ENCODE measurements at places on chromosomes 16 and 17.
A peak's percentile ranks its signal among the peaks of the same experiment; 100 is the strongest.

DNA sequence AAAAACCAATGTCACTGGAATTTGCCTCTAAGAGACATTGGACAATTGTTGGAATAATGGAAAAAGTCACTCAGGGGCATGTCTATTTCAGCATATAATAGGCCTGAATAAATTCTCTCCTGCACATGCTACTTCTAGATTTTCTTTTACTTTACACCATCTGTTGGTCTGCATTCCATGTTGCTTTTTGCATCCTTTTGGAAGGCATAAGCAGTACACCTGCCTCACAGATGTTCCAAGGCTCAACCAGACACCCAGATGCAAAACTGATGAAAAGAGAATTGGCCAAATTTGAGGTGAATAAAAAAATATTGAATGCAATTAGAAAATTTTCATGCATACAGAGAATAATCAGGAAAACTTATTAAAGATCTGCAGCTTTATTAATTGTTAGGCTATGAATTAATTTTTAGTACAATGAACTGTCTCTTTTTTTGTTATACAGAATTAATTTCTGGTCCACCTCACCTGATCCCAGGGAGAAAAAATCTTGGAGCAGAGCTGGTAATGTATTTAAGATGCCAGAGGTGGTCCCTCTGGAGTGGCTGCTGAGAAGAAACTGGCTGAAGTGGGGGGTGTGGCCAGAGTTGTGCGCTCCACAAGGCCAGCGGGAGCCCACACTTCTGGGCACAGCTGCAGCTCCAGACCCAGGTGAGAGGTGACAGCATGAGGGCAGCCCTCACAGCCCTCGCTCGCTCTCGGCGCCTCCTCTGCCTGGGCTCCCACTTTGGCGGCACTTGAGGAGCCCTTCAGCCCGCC, 778.6 kb downstream of the CDH11 start:
- H3K27me3 ChIP-seq: no peaks in the 10 kb centered on the region
- H3K27ac ChIP-seq: no peak overlapping the region
- no peaks in the 10 kb centered on the region for H3K36me3 ChIP-seq
- DNase-seq: no peak
- H3K4me3 ChIP-seq: no peak overlapping the region

DNA sequence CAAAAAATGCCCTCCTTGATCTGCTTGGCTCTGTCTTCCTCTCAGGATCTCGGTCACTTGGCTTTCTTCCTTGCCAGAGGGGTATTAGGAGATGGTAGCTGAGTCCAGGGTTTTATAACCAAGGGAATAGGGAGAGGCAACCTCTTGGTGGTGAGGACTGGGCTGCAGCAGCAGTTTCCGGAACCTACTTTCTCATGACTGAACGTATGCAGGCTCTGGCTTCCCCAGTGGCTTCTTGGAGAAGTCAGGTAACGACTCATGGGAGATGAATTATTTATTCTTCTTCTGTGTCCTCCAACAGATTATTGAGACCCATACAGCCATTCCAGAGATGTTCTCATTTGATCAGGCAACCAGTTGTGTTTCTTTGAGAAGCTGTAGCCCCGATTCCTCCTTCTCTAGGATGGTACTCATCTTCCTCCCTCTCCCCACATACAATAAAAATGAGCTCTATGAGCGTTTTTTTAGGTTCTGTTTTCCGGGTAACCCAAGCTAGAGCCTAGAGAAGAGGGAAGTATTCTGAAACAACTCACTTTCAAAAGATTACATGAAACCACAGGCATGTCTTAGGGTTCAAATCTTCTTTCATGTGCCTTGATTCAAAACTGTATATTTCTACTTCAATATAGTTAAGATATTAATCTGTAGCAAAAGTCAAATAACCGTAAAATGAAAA, 22.3 kb upstream of the DHX40 start:
- no peak for DNase-seq
- peaks cover 6% of the 10 kb centered on the region for H3K27me3 ChIP-seq
- H3K4me1 ChIP-seq: no peaks in the 10 kb centered on the region
- no peak overlapping the region for H3K4me3 ChIP-seq
- H3K27ac ChIP-seq: no peak overlapping the region
- H3K36me3 ChIP-seq: no peaks in the 10 kb centered on the region

GRCh38 chr16:12296991-12297390, 320.5 kb downstream of the SNX29 start:
- peaks cover 3% of the 10 kb centered on the region for H3K36me3 ChIP-seq
- H3K4me1 ChIP-seq: no peaks in the 10 kb centered on the region
- no peak overlapping the region for H3K27ac ChIP-seq
- H3K27me3 ChIP-seq: no peaks in the 10 kb centered on the region

- H3K4me3 ChIP-seq: no peak overlapping the region
- H3K4me1 ChIP-seq: peaks cover 36% of the 10 kb centered on the region
- peaks cover 33% of the 10 kb centered on the region for H3K36me3 ChIP-seq
- no peaks in the 10 kb centered on the region for H3K27me3 ChIP-seq
- peak; percentile 18 for DNase-seq
Observed at GRCh38 chr16:24189941-24190340, 66.2 kb upstream of the CACNG3 start.

DNA sequence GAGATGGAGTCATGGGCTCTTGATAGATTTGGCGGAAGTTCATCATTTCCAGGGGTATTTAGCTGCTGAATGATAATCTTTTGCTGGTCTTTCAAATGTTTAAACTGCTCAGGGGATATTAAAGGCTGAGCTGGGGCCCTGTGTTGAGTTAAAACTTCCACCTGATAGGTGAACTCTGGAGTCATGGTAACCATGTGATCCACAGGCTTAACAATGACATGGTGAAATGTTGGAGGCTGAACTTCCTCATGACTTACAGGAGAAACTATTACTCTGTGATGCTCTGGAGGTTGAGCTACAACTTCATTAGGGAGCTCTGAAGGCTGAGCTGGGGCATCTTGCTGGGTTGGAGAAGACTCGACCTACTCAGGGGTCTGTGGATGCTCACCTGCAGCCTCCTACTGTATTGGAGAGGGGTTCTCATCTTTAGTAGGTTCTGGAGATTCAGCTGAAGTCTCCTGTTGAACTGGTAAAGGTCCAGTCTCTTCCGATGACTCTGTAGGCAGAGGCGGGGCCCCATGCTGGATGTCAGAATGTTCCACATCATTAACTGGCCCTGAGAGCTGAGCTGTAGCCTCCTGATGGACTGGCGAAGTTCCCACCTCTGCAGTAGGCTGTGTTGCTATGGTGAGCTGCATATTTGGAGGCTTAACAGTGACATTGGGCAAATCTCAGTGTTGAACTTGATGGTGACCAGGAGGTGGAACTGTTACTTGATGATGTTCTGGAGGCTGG, 24.2 kb downstream of the RDM1 start:
- H3K4me3 ChIP-seq: no peak overlapping the region
- H3K27me3 ChIP-seq: no peaks in the 10 kb centered on the region
- DNase-seq: no peak
- no peak overlapping the region for H3K27ac ChIP-seq
- peaks cover 21% of the 10 kb centered on the region for H3K4me1 ChIP-seq

DNA sequence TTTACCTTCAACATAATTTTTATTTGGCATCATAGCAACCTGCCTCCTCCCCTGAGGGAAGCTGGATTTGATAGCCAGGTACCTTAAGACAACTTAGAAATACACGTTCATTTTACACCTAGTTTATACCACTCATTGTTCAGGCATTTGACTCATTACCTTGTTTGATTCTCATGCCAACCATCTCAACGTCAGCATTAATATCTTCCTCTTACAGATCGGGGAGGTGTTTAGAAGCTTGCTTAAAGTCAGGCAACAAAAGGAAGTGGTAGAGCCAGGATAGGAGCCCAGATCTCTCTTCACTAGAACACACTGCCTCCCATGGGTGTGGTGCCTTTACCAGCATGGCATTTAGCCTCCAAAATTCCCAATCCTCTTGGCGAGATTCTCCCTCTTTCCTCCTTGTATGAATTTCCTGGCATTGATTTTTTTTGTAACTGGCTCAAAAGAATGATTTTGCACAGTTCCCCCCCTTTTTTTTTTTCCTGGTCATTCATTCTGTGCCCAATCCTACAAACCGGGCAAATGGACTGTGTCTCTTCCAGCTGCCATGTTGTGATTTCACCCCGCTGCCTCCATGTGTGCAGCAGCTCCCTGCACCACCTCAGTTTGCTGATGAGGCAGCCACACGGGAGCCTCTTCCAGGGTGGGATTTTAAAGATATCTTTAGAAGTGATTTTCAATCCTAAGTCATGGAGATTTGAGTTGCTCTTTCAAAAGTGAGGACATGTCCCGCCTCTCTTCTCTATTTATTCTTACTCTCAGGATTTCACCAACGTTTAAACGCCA, 383.6 kb downstream of the UTP18 start:
- peaks cover 17% of the 10 kb centered on the region for H3K27me3 ChIP-seq
- H3K4me3 ChIP-seq: no peak overlapping the region
- H3K36me3 ChIP-seq: no peaks in the 10 kb centered on the region
- no peak overlapping the region for H3K27ac ChIP-seq

DNA sequence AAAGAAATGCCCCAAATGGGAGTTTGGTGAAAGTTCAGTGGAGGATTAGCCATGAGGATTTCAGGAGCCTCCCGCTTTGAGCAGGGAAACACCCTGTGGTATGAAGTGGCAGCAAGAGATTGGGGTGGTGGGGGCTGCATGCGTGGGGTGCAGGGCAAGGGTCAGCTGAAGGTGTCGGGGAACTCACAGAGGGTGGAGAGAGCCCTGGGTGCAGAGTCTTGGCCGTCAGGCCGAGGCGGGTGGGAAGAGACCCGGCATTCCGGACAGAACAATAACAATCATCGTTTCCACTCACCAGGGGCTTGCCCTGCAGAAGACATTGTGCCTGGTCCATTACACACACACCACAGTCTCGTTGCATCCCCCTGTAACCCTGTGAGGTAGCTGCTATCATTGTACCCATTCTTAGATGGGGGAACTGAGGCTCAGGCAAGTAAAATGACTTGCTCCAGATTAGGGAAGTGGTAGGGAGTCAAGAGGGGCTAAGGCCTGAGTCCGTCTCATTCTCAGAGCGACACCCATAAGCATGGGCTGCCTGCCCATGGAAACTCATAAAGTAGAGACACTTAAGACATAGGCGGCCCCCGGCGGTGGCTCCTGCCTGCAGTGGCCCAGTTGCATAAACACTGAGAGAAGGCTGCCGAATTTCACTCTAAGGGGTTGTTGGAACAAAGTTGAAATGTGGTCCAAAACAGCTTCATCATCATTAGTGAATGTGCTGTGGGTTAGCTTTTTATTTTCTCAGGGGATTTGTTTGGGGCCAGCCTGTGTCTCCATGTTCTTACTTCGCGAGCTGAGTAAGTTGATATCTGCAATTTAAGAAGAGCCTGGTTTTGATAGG, 93.3 kb downstream of the CMIP start:
- no peak overlapping the region for H3K27ac ChIP-seq
- H3K36me3 ChIP-seq: no peaks in the 10 kb centered on the region
- no peak overlapping the region for H3K4me3 ChIP-seq

DNA sequence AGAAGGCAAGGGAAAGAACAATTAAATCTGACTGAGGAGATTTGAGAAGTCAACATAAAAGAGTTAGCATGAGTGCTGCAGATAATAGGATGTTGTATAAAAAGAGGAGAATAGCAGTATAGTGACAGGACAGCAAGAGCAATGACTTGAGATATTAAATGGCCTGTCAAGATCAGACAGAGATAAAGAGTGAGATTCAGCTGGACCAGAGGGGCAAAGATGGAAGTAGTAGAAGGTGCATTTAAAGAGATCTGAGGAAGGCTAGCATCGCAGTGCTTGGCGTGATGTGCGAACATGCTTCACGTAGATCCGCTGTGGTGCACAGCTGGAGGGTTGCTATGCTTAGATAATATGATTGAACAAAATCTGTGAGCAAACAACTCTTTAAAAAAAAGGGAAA, 1422.6 kb upstream of the CDH8 start:
- no peak for DNase-seq
- H3K36me3 ChIP-seq: no peaks in the 10 kb centered on the region
- no peak overlapping the region for H3K4me3 ChIP-seq

DNA sequence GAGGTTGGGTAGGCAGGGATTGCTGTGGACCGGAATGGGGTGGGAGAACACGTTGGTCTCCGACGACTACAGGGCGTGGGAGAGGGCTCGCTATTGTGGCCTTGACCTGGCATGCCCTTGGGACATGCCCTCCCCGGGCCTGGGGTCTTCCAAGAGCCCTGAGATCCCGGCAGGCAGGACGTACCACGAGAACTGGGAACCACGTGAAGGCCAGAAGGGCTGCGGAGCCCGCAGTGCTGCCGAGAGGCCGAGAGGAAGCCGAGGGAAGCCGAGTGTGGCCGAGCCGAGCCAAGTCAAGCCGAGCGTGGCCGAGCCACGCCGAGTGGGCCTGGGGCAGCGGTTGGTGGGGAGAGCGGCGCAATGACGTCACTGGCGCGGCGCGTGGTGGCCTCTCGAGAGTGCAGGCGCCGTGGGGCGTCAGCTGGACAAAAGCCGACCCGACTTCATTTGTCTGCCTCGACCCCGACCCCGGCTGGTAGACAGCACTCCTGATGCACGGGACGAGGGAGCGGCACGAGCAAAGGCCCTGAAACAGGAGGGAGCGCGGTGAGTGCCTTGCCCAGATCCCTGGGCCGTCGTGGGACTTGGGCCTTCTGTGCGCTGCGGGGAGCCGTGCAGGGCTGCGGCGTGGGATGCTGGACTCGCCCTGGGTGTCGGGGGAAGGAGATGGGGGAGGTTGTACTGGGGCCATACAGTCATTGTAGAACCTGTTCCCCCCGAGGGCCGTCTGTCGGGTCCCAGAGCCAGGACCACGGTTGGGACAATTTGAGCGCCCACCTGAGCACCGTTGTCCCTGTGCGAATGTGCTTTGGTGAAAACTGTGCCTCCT, 6.6 kb downstream of the SOCS1 start:
- no peak overlapping the region for H3K27ac ChIP-seq
- H3K4me1 ChIP-seq: peaks cover 50% of the 10 kb centered on the region
- no peak for DNase-seq

- H3K4me1 ChIP-seq: peaks cover 78% of the 10 kb centered on the region
- peak; percentile 92 for DNase-seq
- peak overlapping the region; percentile 25 for H3K4me3 ChIP-seq
- peaks cover 2% of the 10 kb centered on the region for H3K36me3 ChIP-seq
Observed at GRCh38 chr16:84726079-84726668, 26.4 kb downstream of the USP10 start.

GRCh38 chr16:66277311-66278070, 89.0 kb upstream of the CDH5 start:
- peaks cover 1% of the 10 kb centered on the region for H3K36me3 ChIP-seq
- no peak overlapping the region for H3K27ac ChIP-seq
- DNase-seq: no peak
- no peaks in the 10 kb centered on the region for H3K4me1 ChIP-seq

DNA sequence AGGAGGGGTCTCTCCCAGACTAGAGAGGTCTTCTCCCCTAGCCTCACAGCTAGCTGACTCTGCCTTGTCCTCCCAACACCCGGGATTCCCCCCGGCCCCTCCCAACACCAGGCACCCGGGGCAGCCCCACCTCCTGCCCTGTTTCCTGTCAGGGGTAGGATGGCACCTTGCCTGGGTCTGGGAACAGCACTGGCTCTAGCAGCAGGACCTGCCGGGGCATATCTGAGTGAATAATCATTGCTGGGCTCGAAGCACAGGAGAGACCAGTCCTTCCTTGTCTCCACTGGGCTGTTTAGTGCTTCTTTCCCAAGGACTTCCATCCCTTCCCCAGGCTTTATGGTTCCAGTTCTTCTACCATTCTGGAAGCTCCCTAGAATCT, 25.7 kb downstream of the MINK1 start:
- H3K4me3 ChIP-seq: no peak overlapping the region
- H3K4me1 ChIP-seq: peaks cover 9% of the 10 kb centered on the region
- no peak for DNase-seq
- H3K36me3 ChIP-seq: peaks cover 8% of the 10 kb centered on the region
- H3K27me3 ChIP-seq: no peaks in the 10 kb centered on the region

All from activated CD8-positive, alpha-beta T cell treated with anti-CD3 and anti-CD28 coated beads for 36 hours (primary cell).